ENCODE measurements at places on chromosomes 3 and 15. TPM values are rescaled to one million over a fixed set of nuclear protein-coding genes. Genes with fewer than 3 reads are reported as not detected.

The ADAMTSL3 gene
- total RNA-seq, result 0.49 TPM

The MESP1 gene
- total RNA-seq, result 1.8 TPM

The GOLGA8J gene
- not detected for total RNA-seq

The AADACL2 gene
- not detected for total RNA-seq

The TRAIP gene
- total RNA-seq, result 11.9 TPM

Data from mesangial cell (primary cell).